ENCODE measurements at places on chromosomes 16 and 17.

- DNase-seq = no peak
These were observed 19.2 kb downstream of the NDUFAF8 start for GRCh38 chr17:81258292-81258691.

DNA sequence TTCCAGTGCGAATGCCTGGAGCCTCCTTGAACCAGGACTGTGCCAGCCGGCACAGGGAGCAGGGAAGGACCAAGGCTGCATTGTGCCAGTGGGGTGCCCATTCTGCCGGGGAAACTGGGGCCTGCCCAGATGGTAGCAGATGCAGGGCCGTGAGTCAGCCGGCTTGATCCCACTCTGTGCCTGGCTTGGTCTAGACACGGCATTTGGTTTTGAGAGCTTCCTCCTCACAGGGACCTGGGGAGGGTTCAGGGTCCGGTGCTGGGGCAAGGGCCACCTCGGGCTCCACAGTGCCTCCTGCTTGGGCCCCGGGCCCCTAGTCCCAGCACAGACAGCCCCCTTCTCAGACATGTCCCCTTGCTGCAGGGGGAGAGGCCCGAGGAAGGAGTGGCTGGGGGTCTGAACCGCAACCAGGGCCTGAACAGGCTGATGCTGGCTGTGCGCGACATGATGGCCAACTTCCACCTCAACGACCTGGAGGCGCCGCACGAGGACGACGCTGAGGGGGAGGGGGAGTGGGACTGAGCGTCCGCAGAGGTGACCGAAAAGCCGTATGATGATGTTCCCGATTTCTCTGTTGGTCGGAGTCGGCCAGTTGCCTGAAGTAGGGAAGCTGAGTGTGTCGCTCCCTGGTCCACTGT lies 7.8 kb upstream of the MC1R start:
- DNase-seq = no peak

GRCh38 chr16:73878611-73879010 lies 418.0 kb upstream of the PSMD7 start:
- DNase-seq = no peak

DNA sequence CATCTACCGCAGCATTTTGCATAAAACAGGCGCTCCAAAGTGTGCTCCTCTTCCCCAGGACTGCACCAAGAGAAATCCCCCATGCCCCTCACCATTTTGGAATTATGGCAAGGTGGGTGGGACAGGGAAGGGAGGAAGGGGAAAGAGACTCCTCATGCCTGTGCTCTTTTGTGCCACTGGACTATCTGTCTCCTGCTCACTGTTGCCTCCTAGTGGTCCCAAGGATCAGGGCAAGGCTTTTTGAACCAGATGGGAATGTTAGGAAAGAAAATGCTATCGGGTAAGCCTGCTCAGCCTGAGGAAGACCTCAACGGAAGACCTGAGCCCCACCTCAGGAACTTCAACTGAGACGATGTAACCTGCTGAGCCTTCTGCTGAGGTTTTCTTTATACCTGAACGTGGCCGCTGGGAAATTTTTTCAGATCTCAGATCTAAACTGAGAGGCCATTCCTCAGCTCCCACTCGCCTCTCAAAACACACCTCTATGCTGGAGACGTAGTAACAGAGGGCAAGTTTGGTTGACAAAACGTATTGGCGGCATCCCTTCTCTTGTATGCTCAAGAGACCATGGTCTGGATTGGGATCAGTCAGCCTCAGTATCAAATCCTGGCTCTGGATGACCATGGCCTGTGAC lies 58.3 kb downstream of the SPACA3 start:
- DNase-seq = no peak

GRCh38 chr16:83627996-83628395 lies 179.8 kb upstream of the HSBP1 start:
- DNase-seq = no peak

DNA sequence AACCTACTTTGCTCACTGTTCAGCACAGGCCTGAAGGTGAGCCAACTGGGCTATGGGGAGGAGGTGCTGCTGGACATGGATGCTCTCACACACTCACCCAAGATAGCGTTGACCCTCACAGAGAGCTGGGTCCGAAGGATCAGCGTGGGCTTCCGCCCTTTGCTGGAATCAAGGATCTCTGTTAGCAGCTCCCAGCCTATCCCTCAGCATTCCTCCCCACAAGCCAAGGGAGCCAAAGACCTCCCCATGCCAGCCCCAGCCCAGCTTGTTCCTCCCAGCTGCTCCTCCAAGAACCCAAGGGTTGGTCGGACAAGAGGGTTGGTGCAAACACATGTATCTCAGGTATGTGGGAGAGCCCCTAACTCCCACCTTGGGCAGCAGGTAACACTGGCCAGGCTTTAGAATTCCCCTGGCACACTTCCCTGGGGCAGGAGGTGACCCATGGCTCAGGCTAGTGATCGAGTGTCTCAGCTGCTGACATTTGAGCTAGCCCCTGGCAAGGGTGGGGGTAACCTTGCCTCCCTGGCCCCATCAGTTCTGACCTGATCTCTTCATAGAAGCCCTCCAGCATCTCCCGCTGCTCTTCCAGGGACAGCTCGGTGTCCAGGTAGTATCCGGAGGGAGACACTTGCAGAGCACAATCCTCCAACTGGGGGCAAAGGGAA lies 8.3 kb downstream of the FHOD1 start:
- peak; percentile 59 for DNase-seq

DNA sequence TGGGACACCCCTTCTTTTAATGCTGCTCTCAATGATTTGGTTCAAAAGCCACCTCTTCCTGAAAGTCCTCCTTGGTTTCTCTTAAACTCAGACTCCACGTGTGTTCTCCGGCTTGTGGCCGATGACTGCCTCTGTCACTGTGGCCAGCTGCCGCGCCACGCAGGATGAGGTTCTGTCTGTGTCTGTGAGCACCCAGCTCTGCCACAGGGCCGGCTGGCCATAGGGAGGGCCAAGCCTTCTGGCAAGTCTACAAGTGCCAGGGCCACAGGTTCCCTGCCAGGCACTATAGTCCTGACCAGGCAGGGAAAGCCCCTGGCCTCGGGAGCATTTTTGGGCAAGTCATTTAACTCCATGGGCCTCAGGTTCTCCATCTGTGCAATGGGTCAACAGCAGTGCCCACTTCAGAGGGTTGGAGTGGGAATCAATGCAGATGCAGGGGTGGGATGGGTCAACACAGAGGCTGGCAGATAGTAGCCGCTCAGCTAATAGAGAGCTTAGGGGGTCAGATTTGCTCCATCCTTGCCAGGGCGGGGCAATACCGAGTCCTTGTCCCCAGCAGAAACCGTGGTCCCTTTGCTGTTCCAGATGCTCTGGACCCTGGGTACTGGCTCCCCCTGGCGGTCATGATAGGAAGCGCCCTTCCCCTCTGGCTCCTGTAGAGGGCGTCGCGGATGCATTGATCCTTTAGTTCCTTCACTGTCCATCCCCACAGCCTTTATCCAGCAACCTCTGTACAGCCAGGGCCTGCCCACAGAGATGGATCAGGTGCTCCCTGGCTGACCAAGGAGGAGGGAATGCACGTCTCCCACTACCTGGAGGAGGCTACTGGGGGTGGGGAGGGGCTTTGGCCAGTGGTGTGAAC lies 19.3 kb upstream of the ADGRG3 start:
- DNase-seq = peak; percentile 53

DNA sequence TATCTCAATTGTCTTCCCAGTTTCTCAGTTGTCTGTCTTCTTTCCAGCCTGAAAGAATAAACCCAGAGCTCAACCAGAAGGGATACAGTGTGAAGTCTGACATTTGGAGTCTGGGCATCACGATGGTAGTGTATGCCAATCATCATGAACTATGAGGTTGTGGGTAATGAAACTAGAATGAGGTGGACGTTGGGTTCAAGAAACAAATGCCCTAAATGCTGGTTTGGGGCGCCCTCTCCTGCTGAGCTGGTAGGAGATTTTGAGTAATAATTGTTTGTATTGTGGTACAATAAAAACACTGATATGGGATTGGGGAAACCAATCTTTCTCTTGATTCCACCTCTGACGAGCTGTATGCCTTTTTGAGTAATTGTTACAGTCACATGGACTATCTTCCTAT lies 110.4 kb downstream of the MAP2K6 start:
- DNase-seq = no peak

GRCh38 chr17:40177275-40177874 lies at the start of gene RAPGEFL1:
TSS of gene RAPGEFL1 (plus strand) at chr17:40177470. CDS start at chr17:40177862, 392 bp downstream.
- DNase-seq = peak; percentile 38

GRCh38 chr16:34802848-34803599 lies 1343.6 kb downstream of the TP53TG3F start:
- DNase-seq = no peak

GRCh38 chr17:57490111-57490845 lies 234.0 kb downstream of the MSI2 start:
- no peak for DNase-seq

DNA sequence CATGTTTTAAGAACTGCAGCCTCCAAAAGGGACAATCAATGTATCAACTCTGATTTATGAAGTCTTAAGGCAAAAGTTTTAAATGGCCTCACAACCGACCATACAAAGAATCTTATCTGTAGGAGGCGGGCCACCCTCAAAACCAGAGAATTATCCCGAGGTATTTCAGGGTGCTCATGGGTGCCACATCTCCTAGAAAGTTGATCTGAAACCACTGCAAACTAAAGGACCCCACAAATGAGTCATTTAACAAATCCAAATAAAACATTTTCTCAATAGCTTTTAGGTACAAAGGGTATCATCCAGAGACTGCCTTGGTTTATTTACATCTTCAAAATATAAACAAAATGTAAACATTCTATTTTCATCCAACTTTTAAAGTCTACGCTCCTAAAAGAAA lies 6.8 kb downstream of the ERN1 start:
- DNase-seq = no peak

DNA sequence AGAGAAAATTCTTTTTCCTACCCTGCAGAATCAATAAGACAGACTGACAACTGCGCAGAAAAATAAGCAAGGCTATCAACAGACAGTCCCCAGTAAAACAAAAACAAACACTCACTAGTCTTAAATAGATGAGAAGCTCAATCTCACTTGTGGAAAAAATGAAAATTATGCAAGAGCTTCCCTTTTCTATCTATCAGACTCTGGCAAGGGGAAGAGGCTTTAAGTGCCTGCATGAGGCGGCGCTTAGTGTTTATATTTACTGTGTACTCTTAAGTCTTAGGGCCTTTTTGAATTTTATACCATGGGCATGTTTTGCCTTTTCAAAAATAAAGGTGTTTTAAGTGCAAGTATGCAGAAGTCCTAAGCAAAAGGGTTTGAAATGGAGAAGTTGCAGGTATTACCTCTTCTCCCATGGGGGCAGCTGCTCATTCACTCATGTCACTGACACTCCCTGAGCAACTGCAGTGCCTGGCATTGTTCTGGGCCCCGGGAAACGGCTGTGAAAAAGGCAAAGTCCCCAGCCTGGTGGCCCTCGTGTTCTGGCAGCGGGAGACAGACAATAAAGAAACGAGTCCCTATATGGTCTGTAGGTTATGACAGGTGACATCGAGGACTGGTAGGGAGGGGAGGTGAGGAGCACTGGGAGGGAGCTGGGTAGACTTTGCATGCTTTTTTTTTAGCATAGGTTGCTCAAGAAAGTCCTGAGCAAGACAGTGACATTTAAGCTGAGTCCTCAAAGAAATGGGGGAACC lies 35.2 kb downstream of the HSBP1 start:
- no peak for DNase-seq

DNA sequence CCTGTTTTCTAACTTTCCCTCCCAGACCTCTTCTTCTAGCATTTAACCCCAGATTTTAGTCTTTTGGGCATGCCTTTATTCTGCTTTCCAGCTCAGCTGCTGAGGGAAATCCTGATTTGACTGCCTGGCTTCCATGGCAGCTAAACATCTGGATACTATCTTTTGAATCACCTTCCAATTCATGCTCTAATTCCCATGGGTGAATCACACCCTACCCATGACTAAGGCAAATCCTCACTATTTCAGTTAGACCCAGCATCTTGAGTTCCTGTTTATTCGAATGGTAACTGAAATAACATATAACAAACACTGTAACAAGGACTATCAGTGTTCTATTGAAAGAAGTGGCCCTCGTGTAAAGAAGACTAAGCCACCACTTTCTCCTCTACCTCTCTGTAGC lies 29.8 kb downstream of the CA10 start:
- DNase-seq = no peak

DNA sequence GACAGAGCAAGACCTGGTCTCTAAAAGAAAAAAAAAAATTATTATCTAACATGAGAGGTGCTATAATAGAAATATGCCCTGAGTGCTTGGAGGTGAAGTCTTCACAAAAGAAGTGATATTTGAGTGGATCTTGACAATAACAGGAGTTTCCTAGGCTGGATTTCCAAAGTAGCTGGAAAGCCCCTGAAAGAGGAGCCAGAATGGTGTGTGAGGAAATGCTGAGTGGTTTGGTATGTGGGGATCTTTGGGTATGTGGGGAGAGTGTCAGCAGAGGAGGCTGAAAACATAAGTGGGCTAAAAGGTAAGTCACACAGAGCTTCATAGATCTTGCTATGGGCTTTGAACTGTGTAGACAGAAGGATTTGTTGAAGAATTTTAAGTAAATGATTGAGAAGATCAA lies 100.1 kb downstream of the YPEL2 start:
- DNase-seq = no peak

DNA sequence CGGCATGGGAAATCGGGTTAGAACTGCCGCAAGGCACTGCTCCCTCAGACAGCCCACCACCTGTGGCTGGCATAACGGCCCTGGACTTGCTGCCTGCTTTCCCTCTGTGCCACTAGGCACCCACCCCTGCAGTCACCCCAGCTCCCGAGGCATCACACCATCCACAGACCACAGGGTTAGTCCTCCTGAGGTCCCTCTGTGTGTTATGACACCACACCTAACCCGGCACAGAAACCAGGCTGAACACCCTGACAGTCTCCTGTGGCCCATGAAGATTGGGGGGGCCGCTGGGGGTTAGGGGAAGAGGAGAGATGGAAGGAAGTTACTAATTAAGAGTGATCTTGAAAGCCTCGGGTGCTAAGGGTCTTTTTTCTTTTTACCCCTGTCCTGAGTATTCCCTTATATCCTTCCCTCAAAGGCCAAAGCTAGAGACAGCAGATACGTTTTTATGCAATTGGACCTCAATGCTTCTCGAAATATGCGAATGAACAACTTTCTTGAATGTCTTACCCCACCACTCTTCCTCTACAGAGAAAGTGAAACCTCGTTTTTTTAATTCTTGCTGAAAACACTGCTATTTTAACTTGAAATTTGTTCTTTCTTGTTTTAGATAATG lies 7.0 kb downstream of the CYTH1 start:
- no peak for DNase-seq

DNA sequence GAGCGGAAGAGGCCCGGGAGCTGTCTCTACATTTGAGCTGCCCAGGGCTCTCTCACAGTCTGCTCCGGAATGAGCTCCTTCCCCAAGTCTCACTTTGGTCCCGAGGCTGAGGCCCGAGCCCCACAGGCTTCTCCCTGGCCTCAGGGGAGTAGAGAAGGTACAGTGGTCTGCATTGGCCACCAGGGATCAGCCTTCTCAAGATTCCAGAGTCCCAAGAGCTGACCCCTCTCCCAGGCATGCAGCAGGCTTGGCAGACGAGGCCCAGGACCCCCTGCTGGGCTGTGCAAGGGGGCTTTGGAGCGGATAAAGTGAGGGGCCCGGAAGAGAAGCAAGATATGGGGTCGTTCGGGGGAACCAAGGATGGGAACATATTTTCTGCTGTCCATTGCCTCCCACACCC lies 3.1 kb downstream of the PRSS27 start:
- no peak for DNase-seq

- no peak for DNase-seq
These were observed 52.5 kb upstream of the TEX2 start for GRCh38 chr17:64315570-64315969.

- no peak for DNase-seq
These were observed 6.1 kb downstream of the TVP23A start for GRCh38 chr16:10812312-10813098.

Measured in gastrocnemius medialis (tissue), 4 donors.